ENCODE measurements at places on chromosomes 7 and 10.

DNA sequence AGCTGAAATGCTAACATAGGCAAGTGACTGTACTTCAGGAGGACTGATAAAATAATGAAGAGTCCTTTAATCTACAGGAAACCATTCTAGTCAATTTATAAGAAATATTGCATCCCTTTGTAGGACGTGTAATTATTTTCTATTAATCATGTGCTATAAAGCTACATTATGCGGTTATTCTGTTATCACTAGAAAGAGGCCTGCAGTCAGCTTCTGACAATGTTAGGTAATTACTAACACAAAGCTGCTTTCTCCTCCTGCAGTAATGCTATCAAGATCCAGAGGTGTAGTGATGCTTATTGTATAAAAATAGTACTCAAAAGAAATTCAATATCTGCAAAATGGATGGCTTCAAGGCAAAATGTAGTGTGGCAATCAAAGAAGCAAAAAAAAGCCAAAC lies 191.1 kb downstream of the SKAP2 start:
- DNase-seq, result no peak

DNA sequence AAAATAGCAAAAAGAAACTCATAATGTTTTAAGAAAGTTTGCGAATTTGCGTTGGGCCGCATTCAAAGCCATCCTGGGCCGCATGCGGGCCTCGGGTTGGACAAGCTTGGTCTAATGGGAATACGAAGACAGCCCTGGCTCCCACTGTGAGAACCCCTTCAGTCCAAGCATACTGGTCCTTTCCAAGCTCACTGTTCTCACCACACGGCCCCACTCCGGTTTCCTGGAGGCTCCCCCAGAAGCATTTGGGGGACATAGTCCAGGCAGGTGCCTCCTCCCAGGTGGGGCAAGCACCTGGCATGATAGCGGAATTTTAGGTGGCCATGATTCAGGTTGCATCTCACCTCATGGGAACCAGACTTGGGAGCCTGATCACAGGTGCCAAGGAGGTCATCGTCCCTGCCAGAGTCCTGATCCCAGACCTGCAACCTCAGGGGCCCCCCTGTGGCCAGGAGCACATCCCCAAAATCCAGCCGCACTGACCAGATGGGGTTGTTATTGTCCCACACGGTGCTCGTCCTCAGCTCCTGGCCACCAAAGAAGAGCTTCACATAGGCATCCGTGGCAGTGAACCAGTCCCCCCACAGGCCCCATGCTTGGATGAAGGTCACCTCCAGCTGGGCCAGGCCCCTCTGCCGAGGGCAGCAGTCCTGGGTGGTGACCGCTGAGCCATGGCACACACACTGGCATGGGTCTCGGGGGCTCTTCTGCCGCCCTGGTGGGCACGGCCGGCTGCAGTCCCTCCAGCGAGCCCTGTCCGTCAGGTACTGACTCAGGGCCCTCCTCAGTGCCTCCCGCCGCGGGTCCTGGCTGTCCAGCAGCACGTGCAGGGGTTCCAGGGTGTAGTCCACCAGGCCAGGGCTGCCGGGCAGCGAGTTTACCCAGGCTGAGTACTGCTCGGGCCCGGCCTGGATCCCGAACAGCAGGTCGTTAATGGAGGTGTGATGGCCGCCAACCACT lies 4.4 kb downstream of the PRF1 start:
- no peak for DNase-seq

DNA sequence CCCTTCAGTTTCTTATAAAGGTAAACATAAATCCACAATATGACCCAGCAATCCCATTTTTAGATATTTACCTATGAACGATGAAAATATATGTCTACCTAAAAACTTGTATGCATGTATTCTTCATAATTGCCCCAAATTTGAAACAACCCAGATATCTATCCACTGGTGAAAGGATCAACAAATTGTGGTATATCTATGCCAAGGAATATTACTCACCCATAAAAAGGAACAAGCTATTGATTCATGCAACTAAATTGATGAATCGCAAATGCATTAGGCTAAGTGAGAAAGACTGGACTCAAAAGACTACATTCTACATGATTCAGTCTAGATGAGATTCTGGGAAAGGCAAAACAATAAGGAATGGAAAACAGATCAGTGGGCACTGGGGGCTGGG lies 126.0 kb upstream of the BTBD16 start:
- DNase-seq, result no peak

GRCh38 chr7:41416208-41416595 lies 286.7 kb downstream of the INHBA start:
- DNase-seq, result no peak

DNA sequence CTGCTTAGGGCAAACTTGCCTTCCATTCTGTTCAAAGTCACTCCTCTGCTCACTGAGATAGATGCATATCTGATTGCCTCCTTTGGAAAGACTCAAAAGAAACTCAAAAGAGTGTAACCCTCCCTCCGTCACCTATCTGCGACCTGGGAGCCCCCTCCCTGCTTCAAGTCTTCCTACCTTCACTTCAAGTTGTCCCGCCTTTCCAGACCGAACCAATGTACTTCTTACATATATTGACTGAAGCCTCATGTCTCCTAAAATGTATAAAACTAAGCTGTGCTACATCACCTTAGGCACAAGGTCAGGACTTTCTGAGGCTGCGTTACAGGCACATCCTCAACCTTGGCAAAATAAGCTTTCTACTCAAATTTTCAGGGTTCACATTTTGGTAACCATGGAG lies 77.4 kb upstream of the C1GALT1 start:
- DNase-seq, result no peak
